ENCODE measurements at places on chromosomes 1 and 21.

GRCh38 chr1:187942986-187943385, 1114.2 kb downstream of the PLA2G4A start:
- DNase-seq, result no peak

- DNase-seq, result no peak
Measured at GRCh38 chr1:152968248-152968647, 2.2 kb upstream of the SPRR4 start.

DNA sequence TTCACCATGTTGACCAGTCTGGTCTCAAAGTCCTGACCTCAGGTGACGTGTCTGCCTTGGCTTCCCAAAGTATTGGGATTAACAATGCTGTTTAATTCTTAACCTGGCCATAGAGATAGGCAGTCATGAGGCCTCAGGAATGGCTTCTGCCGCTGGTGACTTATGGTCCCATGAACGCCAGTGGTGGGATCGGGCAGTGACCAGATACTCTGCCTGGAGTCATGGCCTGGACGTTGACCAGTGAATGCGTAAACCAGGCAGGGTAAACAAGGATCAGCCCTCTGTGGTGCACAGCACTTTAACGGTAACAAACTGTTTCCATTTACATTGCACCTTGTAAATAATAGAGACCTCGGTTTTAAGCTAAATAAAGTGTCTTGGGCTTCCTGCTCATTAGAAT, 23.0 kb downstream of the MTARC1 start:
- DNase-seq, result no peak

DNA sequence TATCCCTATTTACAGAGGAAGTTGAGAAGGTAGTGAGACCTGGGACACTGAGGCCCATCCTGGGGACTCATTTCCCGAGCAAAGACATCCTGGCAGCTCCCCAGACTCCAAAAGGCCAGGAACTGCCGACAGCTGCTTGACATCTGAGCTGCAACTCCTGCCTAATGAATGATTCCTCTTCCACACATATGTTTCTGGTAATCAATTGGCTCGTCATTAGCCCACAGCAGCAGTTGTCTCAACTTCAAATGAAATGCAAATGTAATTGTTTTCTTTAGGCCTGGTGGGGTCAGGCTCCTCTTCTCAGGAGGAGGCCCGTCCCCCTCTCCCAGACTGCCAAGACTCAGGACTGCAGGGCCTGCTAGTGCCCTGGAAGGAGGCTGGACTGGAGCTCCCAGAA, 61.8 kb upstream of the DISP3 start:
- DNase-seq, result no peak

- DNase-seq, result no peak
Measured at GRCh38 chr1:203273206-203273868, 32.0 kb upstream of the BTG2 start.

GRCh38 chr1:216894494-216894893, 171.3 kb upstream of the ESRRG start:
- DNase-seq, result no peak
